ENCODE measurements at places on chromosomes 13 and 19. TPM values are rescaled to one million over a fixed set of nuclear protein-coding genes. Genes with fewer than 3 reads are reported as not detected.

DNA sequence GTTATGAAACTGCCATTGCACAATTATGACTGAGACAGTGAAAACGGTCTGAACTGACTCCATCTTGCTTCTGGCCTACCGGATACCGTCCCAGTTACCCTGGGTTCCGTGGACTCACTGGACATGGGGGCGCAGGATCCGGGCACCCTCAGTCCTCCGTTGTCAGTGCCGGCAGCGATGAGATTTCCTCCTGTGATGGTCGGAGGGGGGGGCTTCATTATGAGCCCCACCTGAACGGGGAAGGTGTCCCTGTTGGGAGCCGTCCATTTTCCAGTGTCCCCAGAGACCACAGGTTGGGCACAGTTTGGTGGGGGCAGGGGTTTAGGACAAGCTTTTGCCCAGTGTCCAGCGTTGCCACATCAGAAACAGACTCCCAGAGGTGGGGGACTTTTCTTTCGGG is 23.4 kb downstream of the TMEM255B start:
- no peaks in the 10 kb centered on the region for H3K27me3 ChIP-seq
- H3K4me3 ChIP-seq: no peak overlapping the region
- DNase-seq: no peak

- no peak for DNase-seq
- H3K4me1 ChIP-seq: peaks cover 11% of the 10 kb centered on the region
- no peak overlapping the region for H3K27ac ChIP-seq
- no peaks in the 10 kb centered on the region for H3K27me3 ChIP-seq
- H3K36me3 ChIP-seq: no peaks in the 10 kb centered on the region
- no peak overlapping the region for H3K4me3 ChIP-seq
Observed at GRCh38 chr19:40741527-40742390, 8.5 kb downstream of the ACTMAP start.

GRCh38 chr13:114087430-114087829 is 45.0 kb downstream of the RASA3 start:
- DNase-seq: no peak
- no peaks in the 10 kb centered on the region for H3K36me3 ChIP-seq
- no peaks in the 10 kb centered on the region for H3K4me1 ChIP-seq
- no peaks in the 10 kb centered on the region for H3K27me3 ChIP-seq

GRCh38 chr13:46995874-46996273 is 99.0 kb upstream of the HTR2A start:
- no peak for DNase-seq
- no peaks in the 10 kb centered on the region for H3K4me1 ChIP-seq
- H3K27me3 ChIP-seq: peaks cover 43% of the 10 kb centered on the region
- no peaks in the 10 kb centered on the region for H3K36me3 ChIP-seq
- no peak overlapping the region for H3K4me3 ChIP-seq

ZNF71 gene
- total RNA-seq: not detected

ZNF296 gene
- total RNA-seq: 9.2 TPM

SIGLECL1 gene
- total RNA-seq: not detected

GRCh38 chr19:57016076-57016475 is 103.7 kb upstream of the USP29 start:
- DNase-seq: no peak
- no peak overlapping the region for H3K27ac ChIP-seq
- no peaks in the 10 kb centered on the region for H3K36me3 ChIP-seq
- H3K4me3 ChIP-seq: no peak overlapping the region
- no peaks in the 10 kb centered on the region for H3K4me1 ChIP-seq

DNA sequence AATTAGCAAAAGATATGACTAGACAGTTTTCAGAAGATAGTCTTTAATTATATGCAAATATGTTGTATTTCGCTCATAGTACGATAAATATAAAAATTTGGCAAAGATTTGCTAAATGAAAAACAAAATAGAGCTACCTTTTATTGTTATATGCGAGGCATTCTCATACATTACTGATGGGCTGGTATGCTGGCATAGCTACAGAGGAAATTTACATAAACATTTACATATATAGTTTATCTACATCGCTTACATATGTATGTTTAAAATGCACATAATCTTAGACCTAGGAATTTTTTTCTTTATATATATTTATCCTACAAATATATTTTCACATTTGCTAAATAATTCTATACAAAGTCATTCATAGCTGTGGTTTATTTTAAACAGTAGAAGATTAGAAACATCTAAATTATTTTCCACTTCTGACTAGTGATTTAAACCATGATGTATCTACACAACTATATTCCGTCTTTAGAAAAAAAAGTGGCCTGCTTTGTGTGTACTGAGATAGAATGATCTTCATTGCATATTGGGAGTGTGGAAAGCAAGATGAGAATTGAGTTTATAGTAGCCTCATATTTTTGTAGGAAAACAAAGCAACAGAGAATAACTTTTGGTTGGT is 1345.0 kb upstream of the SLC10A2 start:
- H3K27me3 ChIP-seq: no peaks in the 10 kb centered on the region
- H3K4me1 ChIP-seq: no peaks in the 10 kb centered on the region
- no peak overlapping the region for H3K4me3 ChIP-seq
- no peak overlapping the region for H3K27ac ChIP-seq
- no peaks in the 10 kb centered on the region for H3K36me3 ChIP-seq

DNA sequence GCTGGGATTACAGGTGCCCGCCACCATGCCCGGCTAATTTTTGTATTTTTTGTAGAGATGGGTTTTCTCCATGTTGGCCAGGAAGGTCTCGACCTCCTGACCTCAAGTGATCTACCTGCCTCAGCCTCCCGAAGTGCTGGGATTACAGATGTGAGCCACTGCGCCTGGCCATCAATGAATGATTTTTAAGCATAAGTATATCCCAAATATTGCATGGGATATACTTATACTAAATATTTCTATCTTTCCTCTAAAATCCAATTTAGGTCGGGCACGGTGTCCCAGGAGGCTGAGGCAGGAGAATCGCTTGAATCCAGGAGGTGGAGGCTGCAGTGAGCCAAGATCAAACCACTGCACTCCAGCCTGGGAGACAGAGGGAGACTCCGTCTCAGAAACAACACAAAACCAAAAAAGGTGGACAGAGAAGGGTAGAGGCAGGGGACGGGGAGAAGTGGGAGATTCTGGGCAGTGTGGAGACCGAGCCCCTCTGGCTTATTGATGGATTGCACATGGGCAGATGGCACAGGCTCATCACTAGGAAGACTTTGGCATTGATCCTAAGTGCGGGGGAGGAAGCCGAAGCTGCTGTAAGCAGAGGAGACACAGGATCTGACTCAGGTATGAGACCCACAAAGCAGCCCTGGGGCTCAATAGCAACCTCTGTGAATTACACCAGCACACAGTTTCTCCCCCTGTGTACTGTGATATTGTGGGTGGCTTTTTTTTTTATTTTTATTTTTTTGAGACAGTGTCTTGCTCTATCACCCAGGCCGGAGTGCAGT is 13.5 kb downstream of the ARRDC5 start:
- H3K27me3 ChIP-seq: no peaks in the 10 kb centered on the region
- no peak for DNase-seq
- H3K4me3 ChIP-seq: no peak overlapping the region
- H3K36me3 ChIP-seq: no peaks in the 10 kb centered on the region
- no peak overlapping the region for H3K27ac ChIP-seq

C19orf73 gene
- total RNA-seq: 2.2 TPM

PRX gene
- total RNA-seq: 4.8 TPM

CELF5 gene
- total RNA-seq: 2.5 TPM

DNA sequence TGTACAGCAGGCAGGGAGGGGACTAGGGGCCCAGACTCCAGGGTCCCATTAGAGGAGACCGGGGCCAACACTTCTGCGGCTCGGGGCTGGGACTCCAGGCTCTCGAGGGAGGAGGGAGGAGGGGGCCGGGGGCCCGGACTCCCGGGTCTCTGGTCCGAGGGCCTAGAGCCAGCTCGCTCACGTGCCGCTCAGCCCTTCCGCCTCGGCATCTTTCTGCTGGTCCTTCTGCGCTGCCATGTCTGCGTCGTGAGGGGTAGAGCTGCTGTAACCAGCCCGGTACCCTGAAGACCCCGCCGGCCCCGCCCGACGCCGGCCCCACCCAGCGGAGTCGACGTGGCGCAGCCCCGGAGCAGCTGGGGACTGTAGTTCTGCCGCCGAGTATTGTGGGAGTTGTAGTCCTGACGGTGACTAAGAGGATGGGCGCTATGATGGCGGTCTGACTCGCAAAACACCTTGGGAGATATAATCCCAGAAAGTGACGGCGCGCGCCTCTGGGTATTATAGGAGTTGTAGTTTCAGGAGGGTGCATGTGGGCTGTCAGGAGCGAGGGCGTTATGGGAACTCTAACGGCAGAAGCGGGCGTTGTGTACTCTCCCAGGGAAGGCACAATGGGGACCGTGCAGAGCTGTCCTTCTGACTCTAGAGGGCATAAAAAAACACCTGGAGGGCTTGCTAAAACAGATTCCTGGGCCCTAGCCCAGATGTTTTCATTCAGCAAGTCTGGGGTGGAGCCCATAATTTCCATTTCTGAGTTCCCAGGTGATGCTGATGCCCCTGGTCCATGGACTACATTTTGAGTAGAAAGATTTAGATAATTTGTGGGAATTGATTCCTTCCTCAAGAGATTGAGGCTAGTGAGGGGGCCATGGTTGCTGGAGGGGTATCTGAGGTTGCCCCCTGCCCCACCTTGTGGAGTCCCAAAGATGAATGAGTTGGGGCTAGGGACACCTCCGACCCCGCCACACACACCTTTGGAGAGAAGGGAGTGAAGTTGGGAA is at the start of gene RABAC1:
RABAC1 (minus strand) TSS at position 266 of the 998 bp plus-strand sequence; CDS start at position 237, 29 bp downstream.
- H3K27ac ChIP-seq: peak within 1 kb of the TSS; percentile 72
- H3K4me3 ChIP-seq: peak within 1 kb of the TSS; percentile 82
- H3K36me3 ChIP-seq: no peaks in the 10 kb centered on the region

PRDX2 gene
- total RNA-seq: 387 TPM

GRCh38 chr13:100211016-100211710 is 122.3 kb downstream of the PCCA start:
- DNase-seq: no peak
- H3K27me3 ChIP-seq: no peaks in the 10 kb centered on the region
- peaks cover 53% of the 10 kb centered on the region for H3K4me1 ChIP-seq
- H3K4me3 ChIP-seq: no peak overlapping the region

SIGLEC8 gene
- not detected for total RNA-seq

GRCh38 chr13:43389983-43390382 is 366.6 kb downstream of the DNAJC15 start:
- H3K4me1 ChIP-seq: peaks cover 11% of the 10 kb centered on the region
- DNase-seq: no peak
- H3K36me3 ChIP-seq: no peaks in the 10 kb centered on the region
- H3K27me3 ChIP-seq: peaks cover 4% of the 10 kb centered on the region
- H3K27ac ChIP-seq: no peak overlapping the region
- no peak overlapping the region for H3K4me3 ChIP-seq

- H3K27me3 ChIP-seq: 0 out of 2 replicates have a peak, but pooled peaks cover 4% of the 10 kb centered on the region
- H3K4me3 ChIP-seq: no peak overlapping the region
- DNase-seq: no peak
- H3K36me3 ChIP-seq: no peaks in the 10 kb centered on the region
Observed at GRCh38 chr19:46297700-46298478, 1.0 kb downstream of the HIF3A start.

DNA sequence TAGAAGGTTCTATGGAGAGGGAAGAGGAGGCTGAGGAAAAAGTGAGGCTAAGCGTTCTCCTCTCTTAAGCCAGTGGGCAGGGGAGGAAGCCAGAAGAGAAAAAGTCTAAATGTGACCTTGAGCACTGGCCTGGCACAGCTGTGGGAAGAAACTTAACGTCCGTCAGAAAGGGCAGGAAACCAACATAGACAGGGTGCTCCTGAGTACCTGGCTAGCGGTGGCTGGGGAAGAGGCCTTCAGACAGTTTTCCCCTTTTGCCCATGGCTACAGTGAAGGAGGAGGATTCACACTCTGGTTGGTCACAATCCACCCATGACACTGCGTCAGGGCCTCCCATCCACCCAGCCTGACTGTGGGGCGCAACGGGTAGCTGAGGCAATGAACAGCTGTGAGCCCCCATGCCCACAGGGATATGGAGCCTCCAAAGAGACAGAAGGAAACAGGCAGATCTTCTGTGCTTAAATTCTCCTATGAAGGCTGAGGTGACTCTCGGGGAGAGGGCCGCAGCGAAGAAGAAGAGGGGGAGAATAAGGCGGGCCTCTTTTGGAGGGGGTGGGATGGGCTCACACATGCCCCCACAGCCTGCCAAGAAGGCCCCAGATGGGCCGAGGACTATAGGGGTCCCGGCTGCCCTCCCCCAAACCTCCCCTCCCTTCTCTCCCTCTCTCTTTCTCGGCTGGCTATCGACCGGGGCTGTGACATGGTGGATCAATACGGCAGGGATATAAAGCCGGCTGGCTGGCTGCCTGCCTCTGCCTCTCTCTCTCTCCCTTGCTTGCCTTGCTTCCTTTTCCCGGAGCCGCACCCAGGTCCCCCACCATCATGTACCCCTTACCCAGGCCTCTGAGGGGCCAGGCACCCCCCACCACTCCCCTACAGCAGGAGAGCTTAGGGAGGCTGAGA is 19.8 kb upstream of the POU2F2 start:
- no peak overlapping the region for H3K27ac ChIP-seq
- no peaks in the 10 kb centered on the region for H3K4me1 ChIP-seq
- peaks cover 28% of the 10 kb centered on the region for H3K27me3 ChIP-seq
- no peak for DNase-seq

DNA sequence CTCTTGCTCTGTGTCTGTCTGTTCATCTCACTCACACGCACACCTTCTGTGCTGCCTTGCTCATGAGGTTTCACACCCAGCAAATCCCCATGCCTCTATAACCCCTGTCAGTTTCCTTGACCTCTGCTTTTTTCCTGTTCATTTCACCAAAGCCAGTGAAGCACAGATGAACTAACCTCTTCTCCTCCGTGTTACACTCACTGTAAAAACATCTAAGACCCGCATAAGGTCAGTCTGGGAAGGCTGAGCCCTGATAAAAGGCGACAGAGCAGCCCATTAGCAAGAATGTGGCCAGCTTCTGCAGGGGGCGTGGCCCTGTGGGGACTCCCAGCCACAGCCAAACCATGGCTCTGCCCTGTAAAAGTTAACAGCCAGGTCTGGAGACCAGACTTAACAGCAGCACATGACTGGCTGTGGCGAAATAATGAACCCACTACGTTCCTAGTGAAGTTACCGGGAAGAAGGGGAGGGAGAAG is 42.8 kb upstream of the NPAS1 start:
- H3K36me3 ChIP-seq: no peaks in the 10 kb centered on the region
- no peak for DNase-seq
- no peak overlapping the region for H3K4me3 ChIP-seq

DNA sequence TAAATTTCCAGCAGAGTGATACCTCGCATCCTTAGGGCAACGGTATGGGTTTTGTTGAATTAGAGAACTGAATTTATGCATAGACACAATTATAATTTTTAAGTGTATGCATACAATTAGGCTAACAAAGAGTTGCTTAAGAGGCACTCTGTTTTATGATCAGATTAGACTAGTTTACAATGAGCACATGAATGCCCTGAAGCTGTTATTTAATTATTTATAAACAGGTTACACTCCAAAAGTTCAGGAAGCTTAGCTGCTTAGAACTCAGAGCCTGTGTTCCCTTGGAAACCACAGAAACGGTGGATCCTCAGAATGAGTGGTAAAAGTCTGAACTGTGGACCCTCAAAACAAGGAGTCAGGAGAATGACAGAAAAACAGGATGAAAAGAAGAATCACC is 72.5 kb upstream of the FBXL3 start:
- H3K4me3 ChIP-seq: no peak overlapping the region
- no peaks in the 10 kb centered on the region for H3K27me3 ChIP-seq
- H3K27ac ChIP-seq: no peak overlapping the region
- H3K36me3 ChIP-seq: peaks cover 13% of the 10 kb centered on the region
- no peaks in the 10 kb centered on the region for H3K4me1 ChIP-seq

Measured in HCT116 (cell line).